ENCODE measurements at places on chromosomes 12 and 14.

DNA sequence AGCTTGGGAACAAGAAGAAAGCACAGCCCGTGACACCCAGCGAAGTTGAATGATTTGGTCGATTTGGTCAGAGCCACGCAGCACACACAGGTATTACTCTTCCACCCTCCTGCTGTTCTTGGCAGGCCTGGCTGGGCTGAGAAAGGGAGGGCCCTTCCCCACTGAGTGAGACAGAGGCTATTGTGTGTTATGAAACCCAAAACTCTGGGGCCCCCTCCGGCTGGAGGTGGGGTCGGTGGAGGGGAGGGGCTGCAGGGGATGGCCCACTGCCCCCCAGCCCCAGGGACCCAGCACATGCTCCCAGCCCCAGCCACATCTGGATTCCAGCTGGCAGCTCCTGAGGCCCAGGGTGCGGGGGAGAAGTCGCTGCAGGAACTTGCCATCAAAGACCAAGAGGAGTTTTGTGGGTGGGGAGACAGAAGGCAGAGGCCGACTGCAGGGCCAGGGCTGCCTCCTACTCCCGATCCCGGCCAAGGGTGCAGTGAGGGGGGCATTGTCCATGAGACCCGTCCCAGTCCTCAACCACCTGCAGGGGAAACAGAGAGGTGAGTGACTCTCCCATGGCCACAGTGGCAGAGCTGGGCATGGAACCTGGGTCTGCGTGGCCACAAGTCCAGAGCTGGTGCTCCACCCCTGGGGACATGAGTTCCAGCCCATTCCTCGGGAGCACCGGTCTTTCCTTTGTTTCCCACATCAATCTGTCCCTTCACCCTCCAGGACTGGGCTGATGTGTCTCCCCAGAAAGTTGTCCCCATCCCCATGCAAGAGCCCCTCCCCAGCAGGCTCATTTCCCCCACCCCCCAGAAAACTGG lies 8.7 kb downstream of the TMEM119 start:
- no peak overlapping the region for H3K27ac ChIP-seq
- no peaks in the 10 kb centered on the region for H3K36me3 ChIP-seq
- DNase-seq, result no peak
- H3K4me3 ChIP-seq, result no peak overlapping the region
- no peaks in the 10 kb centered on the region for H3K4me1 ChIP-seq
- H3K27me3 ChIP-seq, result peaks cover 23% of the 10 kb centered on the region

- H3K4me3 ChIP-seq, result no peak overlapping the region
- H3K36me3 ChIP-seq, result no peaks in the 10 kb centered on the region
- no peaks in the 10 kb centered on the region for H3K27me3 ChIP-seq
- H3K27ac ChIP-seq, result no peak overlapping the region
These were observed 251.6 kb downstream of the SLC15A4 start for GRCh38 chr12:128571906-128572810.

- H3K27ac ChIP-seq, result no peak overlapping the region
- peaks cover 5% of the 10 kb centered on the region for H3K4me1 ChIP-seq
- H3K4me3 ChIP-seq, result no peak overlapping the region
These were observed 22.7 kb upstream of the TMPO start for GRCh38 chr12:98492580-98493140.

DNA sequence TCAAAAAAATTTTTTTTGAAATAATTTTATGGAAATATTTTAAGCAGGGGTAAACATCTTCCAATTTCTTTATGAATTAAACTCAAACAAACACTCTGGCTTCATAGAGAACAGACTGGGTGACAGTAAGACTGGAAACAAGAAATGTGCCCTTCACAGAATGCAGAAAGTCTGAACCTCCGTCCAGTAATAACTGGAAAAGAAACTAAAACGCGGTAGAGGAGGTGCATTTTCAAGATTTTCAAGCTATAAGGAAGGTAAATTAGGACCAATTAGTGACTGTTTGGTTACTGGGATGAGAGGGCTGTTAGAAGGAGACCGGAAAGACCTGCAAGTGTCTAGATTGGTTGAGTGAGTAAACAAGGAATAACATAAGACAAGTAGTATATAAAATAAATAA lies 245.7 kb downstream of the CEP128 start:
- DNase-seq, result no peak
- no peaks in the 10 kb centered on the region for H3K4me1 ChIP-seq
- H3K27ac ChIP-seq, result no peak overlapping the region
- no peak overlapping the region for H3K4me3 ChIP-seq

All from T-cell (primary cell).